Fibroblast of villous mesenchyme (primary cell): ENCODE measurements at places on chromosomes 5 and 9. TPM values are rescaled to one million over a fixed set of nuclear protein-coding genes. Genes with fewer than 3 reads are reported as not detected.

The IFNK gene
- total RNA-seq: not detected in 2 replicates

The NR5A1 gene
- total RNA-seq: not detected in 2 replicates

The SNX2 gene
- total RNA-seq: 65.4 and 66.9 TPM in 2 replicates

The PDCD1LG2 gene
- 31.6 and 59.6 TPM in 2 replicates for total RNA-seq

The IFNA2 gene
- total RNA-seq: not detected in 2 replicates

The ABLIM3 gene
- 22.2 and 32.8 TPM in 2 replicates for total RNA-seq

The SLC36A1 gene
- 10.4 and 12.2 TPM in 2 replicates for total RNA-seq

The SLC36A2 gene
- total RNA-seq: not detected in 2 replicates

The SLC6A18 gene
- total RNA-seq: not detected in 2 replicates
